ENCODE measurements at places on chromosomes 3 and 15.

- DNase-seq = no peak
Measured at GRCh38 chr3:63387568-63387967, 109.5 kb downstream of the SYNPR start.

GRCh38 chr3:16171009-16171408 lies 3.5 kb upstream of the GALNT15 start:
- no peak for DNase-seq

- DNase-seq = no peak
Measured at GRCh38 chr15:84750583-84751092, 2.2 kb downstream of the ZNF592 start.

DNA sequence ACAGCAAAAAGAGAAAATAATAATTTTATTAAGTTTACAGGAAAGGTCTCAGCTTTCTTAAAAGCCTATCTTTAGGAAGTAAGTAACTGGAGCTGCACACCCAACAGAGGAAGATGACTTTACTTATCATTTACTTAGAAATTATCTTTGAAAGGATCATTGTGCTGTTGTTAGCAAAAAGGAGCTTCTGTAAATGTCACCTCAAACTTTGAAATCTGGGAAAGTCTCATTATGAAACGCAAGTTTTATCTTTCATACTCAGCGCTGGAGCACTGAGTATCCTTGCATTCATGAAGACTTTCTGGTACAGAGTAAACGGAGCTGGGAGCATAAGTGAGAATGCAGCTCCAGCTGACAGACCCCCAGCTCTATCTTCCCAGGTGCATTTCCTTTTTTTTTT lies 491.2 kb upstream of the TPRG1 start:
- no peak for DNase-seq

GRCh38 chr15:49715211-49715610 lies 94.4 kb downstream of the DTWD1 start:
- DNase-seq = no peak

DNA sequence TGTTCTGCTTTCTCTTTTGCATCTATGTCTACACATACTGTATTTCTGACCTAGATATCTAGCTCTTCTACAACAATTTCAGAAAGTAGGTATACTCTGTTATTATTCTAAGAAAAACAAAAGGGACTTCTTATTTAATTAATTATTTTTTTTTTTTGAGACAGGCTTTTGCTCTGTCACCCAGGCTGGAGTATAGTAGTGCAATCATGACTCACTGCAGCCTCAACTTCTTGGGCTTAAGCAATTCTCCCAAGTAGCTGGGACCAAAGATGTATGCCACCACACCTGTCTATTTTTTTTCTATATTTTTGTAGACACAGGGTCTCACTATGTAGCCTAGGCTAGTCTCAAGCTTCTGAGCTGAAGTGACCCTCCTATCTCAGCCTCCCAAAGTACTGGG lies 130.6 kb downstream of the MBNL1 start:
- no peak for DNase-seq

GRCh38 chr3:54270816-54271526 lies 148.6 kb downstream of the CACNA2D3 start:
- no peak for DNase-seq

- no peak for DNase-seq
Measured at GRCh38 chr3:175246766-175247165, 387.6 kb downstream of the NAALADL2 start.

- DNase-seq = peak; percentile 25
Measured at GRCh38 chr15:81939604-81940440, 106.0 kb downstream of the MEX3B start.

GRCh38 chr3:58336135-58336882 lies 3.6 kb downstream of the PXK start:
- DNase-seq = no peak

Data from DND-41 (cell line).